Caco-2 (cell line): ENCODE measurements at places on chromosomes 6 and 20. TPM values are rescaled to one million over a fixed set of nuclear protein-coding genes. Genes with fewer than 3 reads are reported as not detected.

Gene GPX5
- not detected in 2 replicates for total RNA-seq

Gene VARS2
- total RNA-seq, result 32.1 and 37.5 TPM in 2 replicates

Gene ULBP1
- 5.4 and 7.7 TPM in 2 replicates for total RNA-seq

Gene C20orf202
- total RNA-seq, result not detected in 2 replicates

Gene GLP1R
- not detected in 2 replicates for total RNA-seq

Gene C20orf141
- not detected in 2 replicates for total RNA-seq

Gene BTNL2
- not detected in 2 replicates for total RNA-seq

Gene ZC3H12D
- 0.57 and 0.65 TPM in 2 replicates for total RNA-seq

Gene GTSF1L
- total RNA-seq, result not detected in 2 replicates

DNA sequence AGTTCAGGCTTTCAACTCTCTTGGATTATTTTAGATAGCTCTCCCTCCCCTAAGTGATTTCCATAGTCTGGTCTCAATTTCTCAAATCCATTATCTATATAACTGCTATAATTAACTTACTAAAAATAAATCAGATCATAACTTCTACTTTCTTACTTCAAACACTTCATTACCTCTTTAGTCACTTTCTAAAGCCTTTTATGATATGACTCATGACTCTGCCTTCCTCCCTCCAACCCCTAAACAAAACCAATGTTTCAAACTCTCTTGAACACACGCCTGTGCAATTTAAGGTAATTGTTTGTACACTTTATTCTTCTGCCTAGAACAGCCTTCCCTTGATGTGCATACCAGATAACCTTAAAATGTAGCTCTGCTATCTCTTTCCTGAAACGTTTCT is 100.5 kb downstream of the LMBRD1 start:
- DNase-seq, result no peak

- no peak for DNase-seq
Measured at GRCh38 chr20:35120012-35120701, 27.0 kb downstream of the EDEM2 start.

- no peak for DNase-seq
Measured at GRCh38 chr6:169906688-169907418, 155.4 kb downstream of the ERMARD start.

- no peak for DNase-seq
Measured at GRCh38 chr6:16229700-16230099, 8.7 kb upstream of the GMPR start.

GRCh38 chr6:26205161-26205624 is 118.0 kb downstream of the HFE start:
- DNase-seq, result peak; percentile 78

GRCh38 chr6:79115553-79116182 is 37.6 kb upstream of the PHIP start:
- DNase-seq, result no peak

GRCh38 chr6:162200041-162200440 is 527.5 kb downstream of the PRKN start:
- DNase-seq, result no peak

- DNase-seq, result no peak
Measured at GRCh38 chr6:77638129-77638830, 14.6 kb upstream of the MEI4 start.

GRCh38 chr6:166008441-166009369 is 158.9 kb downstream of the TBXT start:
- no peak for DNase-seq

DNA sequence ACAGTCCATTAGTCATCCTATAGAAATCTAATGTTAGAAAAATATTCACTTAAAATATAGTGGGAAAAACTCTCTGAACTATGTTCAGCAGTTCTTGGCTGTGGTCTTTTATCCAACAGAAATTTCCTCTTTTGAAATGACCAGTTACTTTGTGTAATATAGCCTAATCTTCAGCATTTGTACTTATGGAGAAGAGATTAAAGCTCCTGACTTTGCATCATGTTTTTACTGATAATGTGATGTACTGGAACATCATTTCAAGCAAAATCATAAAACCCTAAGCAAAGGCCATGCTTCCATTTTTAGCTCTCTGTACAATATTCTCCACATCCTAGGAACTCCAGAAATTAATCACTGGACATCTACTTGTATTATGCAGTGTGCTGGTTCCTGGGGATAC is 430.8 kb upstream of the RUNX2 start:
- DNase-seq, result no peak

DNA sequence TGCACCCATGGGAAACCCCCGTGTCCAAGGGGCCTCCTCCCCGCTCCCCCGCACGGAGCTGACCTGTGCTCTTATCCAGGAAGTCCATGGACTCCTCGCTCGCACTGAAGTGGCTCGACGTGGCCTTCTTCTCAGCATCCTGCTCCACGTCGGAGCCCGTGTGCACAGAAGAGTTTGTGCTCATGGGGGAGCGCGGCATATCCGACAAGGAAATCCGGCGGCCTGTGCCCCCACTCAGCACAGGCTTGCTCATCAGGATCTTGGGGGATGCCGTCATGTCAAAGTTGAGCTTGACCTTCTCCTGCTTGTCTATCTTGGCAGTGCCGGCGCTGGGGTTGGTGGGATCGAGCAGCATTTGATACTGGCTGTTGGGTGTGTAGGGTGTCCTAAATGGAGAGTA is 80.2 kb downstream of the ZMYND8 start:
- no peak for DNase-seq
